ENCODE measurements at places on chromosomes 1 and 21.

DNA sequence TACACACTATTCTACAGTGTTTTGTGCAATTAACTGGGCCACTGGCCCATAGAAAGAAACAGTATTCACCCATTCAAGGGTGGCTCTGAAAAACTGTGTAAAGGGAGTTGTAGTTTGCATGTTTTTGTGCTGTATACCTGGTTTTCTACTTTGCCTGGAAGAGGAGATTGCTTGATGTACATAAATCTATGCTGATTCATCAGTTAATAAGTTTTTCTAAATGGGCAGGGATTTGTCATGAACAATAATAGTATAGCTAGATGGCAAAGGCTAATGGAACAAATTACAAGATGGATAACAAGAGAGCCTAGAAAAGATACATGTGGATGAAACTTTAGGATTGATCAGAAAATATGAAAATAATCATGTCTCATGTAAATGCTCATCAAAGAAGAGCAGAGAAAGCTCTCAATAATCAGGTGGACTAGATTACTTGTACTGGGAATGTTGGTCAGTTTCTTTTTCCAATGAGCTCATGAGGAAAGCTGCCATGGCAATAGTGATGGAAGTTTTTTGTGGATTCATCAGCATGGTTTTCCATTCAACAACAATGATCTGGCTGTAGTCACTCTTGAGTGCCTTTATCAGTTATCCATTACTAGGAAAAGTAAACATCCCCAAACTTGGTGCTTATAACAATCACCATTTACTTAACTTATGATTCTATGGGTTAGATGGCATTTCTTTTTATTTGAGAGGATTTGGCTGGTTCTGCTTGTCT is 602.8 kb downstream of the BRINP3 start:
- DNase-seq: no peak

GRCh38 chr1:1752636-1753606 is 25.3 kb downstream of the NADK start:
- no peak for DNase-seq

- no peak for DNase-seq
Observed at GRCh38 chr1:78088486-78088885, 42.7 kb downstream of the GIPC2 start.

DNA sequence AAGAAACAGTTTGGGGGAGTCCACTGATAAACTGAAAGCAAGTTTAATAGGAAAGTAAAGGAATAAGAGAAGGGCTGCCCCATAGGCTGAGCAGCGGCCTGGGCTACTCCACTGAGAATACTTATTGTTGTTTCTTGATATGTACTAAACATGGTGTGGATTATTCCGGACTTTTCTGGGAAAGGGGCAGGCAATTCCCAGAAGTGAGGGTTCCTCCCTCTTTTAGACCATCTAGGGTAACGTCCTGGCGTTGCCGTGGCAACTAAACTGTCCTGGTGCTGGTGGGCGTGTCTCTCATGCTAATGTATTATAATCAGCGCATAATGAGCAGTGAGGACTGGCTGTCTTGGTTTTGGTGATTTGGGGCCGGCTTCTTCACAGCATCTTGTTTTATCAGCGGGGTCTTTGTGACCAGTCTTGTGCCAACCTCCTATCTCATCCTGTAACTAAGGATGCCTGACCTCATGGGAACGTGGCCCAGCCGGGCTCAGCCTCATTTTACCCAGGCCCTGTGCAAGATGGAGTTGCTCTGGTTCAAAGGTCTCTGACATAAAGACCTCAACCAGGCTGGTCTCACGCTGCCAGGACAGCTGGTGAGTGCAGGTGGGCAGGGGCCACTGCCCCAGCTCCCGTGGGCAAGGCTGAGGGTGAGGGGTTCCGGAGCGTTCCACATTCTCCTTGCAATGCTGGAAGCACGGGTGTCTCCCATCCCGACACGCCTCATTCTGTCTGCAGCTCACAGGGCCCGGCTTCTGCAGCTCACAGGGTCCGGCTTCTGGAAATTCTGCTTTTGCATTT is 19.6 kb upstream of the C1orf159 start:
- DNase-seq: no peak

- no peak for DNase-seq
Observed at GRCh38 chr1:220149742-220150141, 55.8 kb downstream of the IARS2 start.

- DNase-seq: no peak
Observed at GRCh38 chr1:36157973-36158826, 2.2 kb downstream of the MAP7D1 start.

DNA sequence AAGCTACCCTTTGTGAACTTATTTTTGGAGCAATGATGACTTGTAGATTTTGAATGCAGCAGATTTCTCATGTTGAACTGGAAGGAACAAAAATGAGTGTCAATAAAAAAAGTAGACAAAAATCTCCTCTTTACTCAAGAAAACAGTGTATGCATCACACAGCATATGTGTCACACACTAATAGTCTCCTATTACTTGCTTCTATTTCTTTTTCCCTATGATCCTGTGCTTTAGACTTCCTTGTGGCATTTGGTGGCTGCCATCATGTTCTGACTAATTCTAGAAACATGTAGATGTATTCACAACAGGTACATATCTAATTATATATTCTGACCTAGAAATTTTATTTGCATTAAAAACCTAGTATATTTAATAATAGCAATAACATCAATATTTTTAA is 14.3 kb downstream of the RC3H1 start:
- no peak for DNase-seq

DNA sequence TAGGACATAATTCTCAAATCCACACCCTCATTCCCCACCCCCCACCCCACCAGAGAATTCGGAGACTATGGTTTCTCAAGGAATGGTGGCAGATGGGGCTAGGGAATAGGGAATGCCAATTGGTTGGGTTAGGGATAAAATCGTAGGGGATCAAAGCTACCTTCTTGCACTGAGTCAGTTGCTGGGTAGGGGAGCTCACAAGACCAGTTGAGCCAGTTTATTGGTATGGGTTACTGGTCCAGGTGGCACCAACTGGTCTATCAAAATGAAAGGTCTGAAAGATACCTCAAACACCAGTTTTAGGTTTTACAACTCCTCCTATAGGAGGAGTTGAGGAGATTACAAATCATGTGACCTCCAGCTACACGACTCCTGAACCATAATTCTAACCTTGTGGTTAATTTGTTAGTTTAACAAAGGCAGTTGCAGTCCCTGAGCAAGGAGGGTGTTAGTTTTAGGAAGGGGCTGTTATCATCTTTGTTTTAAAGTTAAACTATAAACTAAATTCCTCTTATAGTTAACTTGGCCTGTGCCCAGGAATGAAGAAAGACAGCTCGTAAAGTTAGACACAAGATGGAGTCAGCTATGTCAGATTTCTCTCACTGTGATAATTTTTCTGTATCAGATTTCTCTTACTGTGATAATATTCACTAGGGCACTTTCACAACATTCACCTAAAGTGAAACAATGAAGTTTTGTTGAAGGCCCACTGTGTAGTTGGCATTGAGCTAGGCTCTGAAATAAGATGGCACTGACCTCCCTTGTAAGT is 2.5 kb downstream of the SHISAL2A start:
- no peak for DNase-seq

DNA sequence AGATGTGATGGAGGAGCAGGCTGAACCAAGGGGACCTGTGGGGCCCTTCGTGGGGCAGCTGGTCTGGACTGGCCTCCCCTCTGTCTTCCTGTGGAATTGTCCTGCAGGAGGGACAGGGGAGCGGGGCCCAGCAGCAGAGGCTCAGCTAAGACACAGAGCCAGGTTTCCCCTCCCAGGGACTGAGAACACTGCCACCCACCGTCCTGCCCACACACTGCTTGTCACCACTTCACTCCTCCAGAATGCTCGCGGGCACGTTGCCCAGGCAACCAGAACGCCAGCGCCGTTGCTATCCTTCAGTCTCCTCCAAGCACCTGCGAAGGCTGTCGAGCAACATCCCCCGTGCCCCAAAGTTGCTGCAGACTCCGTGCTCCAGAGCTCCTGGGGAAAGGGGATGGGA is 46.4 kb downstream of the AJAP1 start:
- no peak for DNase-seq

- DNase-seq: no peak
Observed at GRCh38 chr1:81466961-81467360, 333.8 kb upstream of the ADGRL2 start.

DNA sequence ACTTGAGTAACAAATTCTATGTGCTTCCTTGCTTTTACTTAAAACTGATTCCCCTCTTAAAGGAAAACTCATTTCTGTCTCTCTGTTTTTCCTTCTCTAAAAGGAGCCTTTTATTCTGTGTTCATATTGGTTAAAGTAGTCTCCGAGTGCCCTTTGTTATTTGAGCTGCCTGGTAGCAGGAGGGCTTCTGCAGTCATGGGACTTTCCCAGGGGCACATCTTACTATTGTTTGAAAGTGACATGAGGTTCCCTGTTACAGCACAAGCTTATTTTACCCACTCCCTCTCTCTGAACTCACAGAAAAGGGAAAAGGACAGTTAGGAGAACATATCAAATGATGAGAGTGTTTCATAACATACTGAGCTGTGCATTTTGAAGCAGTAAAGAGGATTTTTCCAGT is 58.1 kb upstream of the ANGPTL1 start:
- DNase-seq: no peak

GRCh38 chr21:36163750-36164741 is 7.4 kb downstream of the DOP1B start:
- DNase-seq: no peak
